Activated CD4-positive, alpha-beta T cell treated with anti-CD3 and anti-CD28 coated beads, Interleukin-2, amount 50 U/mL, for 4 hours (primary cell): ENCODE measurements at places on chromosomes 5 and 9.

DNA sequence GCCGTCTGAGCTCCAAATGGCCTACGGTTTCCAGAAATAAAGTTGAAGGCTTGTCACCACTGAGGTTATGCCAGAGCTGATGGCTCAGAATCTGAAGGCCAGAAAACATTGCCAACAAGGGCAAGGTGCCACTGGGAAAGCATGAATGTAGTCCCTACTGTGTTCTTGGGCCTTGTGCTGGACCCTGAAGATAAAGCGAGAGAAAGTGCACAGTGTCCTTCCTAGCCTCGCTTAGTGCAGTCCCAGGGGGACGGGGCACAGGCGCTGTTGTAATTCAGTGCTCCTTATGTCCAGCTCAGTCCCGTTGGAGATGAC is 84.5 kb downstream of the NDFIP1 start:
- DNase-seq, result no peak

DNA sequence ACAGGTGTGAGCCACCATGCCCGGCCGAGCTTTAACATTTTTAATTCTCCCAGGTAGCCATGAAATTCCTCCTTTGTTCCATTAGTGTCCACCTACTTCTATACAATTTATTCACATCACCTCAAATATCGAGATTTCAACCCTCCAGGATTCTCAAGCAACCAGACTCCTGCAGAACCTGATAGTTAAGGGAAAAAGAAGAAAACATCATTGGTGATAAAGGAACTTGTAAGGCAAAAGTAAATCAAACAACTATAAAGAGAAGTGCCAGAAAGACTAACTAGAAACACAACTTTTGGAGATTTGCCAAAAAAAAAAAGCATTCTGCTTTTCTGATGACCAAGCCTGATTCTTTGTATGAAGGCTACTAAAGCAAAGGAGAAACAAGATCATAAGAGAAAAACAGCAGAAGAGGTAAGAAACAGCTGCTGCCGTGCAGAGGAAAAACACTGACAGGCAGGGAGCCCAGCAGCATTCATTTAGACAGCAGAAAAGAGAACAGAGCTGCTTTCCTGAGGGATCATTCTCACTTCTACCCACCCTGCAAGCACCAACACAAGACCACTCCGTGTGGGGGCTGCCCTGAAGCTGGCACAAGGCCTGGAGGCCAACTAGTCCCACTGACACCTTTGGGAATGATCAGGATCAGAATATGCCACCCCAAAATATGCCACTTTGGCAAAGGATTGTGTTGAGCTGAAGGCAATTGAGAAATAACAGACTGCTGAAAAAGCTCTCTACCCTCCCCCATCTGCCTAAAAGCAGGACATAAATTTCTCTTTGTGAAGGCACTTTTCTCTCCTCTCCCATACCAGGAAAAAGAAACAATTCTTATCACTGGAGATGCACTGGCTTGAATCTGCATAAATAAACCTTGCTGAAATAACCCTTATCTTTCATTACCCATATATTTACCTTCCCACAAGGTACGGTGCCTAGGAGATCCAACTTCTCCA is 75.1 kb downstream of the ALDH7A1 start:
- DNase-seq, result no peak

GRCh38 chr9:108057421-108058134 is 568.0 kb upstream of the KLF4 start:
- DNase-seq, result no peak

DNA sequence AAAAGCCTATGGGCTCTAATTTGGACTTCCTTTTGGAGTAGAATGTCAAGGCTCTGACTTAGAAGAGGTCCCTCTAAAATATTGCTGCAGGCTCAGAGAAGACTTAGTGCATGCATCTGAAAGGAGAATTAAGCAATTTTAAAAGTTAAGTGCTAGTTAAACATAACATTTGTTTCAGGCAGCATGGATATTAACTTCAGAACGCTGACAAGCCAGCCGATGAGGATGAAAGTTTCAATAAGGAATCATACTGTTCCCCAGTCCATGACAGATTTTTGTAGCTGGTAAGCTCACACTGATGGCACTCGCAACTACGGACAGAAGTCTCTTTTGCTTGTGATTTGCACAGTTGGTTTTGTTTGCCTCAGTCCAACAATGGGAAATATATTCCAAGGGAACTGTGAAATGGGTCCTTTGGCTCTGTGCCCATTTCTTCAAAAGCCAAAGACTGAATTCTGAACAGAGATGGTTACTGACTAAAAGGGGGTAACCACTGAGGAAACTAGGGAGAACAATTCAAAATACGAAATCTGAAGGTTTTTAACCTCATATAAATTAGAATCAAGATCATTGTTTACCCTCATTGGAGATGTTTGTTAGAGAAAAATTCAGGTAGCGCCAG is 47.6 kb downstream of the DCP2 start:
- DNase-seq, result no peak

DNA sequence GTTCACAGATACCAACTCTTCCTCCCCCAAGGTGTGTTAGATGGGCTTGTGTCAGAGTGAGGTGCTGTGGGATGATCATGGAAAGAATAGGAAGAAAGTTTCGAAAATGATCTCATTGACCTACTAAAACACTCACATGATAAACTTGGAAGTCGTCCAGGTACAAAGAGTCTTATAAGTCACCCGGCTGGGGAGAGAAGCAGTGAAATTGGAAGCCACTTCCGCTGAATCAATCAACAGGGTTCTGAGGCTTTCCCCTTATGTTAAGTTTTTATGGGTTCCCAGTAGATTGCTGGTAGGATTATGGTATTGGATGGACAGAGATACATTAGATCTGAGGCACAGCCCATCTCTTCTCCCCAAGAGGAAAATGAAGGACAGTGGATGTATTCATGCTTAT is 218.8 kb upstream of the MSX2 start:
- no peak for DNase-seq

DNA sequence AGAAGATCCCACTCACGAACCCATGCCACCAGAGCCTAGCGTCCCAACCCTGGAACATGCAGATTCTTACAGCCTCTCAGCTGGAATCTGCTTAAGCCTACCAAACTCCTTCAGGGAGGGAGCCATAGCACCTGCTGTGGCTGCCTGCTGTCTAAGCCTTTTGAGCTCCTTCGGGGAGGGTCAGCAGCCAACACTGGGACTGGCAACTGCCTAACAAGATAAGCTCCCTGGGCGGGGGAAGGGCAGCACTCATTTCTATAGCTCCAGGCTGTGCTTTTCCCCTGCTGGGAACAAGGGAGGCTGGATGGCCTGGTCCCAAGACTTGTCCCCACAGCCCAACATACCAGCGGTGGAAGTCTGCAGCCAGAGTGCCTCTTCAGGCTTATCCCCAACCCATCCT is 199.1 kb upstream of the OR13F1 start:
- DNase-seq, result no peak

DNA sequence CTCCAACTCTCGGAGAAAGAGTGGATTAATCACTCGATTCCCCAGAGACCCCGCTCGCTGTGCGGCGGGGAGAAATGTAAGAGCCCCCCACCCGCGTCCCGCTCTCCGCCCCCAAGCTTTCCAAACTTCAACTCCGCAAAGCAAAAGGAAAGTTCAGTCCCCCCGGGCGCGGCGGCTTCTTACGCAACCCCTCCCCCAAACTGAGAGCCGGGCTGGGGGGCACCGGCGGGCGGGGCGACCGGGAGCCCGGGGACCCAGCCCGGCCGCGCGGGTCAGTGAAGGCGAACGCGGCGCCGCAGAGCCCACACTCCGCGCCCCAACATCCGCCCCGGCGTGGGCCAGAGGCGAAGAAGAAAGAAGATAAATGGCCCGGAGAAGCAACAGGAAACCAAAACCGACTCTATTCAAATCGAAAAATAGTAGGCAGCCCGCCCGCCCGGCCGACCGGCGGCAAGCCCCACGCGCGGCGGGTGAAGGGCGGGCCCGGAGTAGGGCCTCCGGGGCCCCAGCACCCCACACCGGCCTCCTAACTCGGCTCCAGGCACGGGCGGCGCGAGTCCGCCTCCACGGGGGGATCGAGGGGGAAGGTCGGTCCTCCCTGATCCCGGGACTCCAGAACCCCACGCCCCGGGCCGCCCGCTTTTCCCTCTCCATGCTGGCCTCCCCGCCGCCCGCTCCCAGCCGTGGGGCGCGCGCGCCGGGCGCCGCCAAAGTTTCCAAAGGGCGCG is 720 bp downstream of the NOTCH1 start:
- DNase-seq, result peak; percentile 48

DNA sequence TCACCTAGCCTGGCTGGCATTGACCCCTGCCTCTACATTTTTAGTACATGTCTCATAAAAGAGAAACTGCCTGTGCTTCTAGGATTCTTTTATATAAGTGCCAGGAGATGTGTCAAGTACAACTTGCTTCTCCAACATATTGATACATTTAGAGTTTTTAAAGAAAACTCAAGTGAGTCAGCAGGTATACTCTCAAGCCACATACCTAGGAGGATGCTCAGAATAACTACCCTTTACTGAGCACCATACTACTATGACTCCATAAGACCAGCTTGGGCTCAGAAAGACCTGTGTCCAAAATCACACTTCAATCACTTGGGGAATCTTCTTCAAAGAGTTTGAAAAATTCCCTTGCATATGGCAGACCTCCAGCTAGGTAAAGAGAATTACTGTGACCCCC is 389.8 kb upstream of the SLC24A2 start:
- DNase-seq, result no peak

- peak; percentile 41 for DNase-seq
Observed at GRCh38 chr5:14413331-14413750, 168.3 kb upstream of the OTULINL start.
